ENCODE measurements at places on chromosomes 3 and 15.

GRCh38 chr15:92111751-92112150, 258.2 kb downstream of the SLCO3A1 start:
- DNase-seq: peak; percentile 36

GRCh38 chr15:89067751-89068150, 20.5 kb upstream of the ABHD2 start:
- no peak for DNase-seq

GRCh38 chr15:52086011-52086786, 26.4 kb downstream of the BCL2L10 start:
- DNase-seq: no peak

GRCh38 chr3:64575211-64575844, 112.5 kb downstream of the ADAMTS9 start:
- DNase-seq: peak; percentile 25

DNA sequence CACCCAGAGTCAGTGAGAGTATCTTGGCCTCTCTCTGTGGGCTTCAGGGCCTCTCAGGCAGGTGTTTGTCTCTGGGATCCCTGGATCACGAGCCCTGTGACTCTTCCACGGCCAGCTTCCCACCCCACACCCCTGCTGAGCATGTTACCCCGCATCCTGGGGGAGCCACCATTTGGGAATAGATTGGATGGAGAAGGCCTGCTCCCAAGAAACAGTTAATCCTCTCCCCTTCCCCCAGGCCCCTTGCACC, 15.5 kb upstream of the SRP14 start:
- no peak for DNase-seq

GRCh38 chr3:155370764-155371503, 77.5 kb upstream of the STRIT1 start:
- no peak for DNase-seq

DNA sequence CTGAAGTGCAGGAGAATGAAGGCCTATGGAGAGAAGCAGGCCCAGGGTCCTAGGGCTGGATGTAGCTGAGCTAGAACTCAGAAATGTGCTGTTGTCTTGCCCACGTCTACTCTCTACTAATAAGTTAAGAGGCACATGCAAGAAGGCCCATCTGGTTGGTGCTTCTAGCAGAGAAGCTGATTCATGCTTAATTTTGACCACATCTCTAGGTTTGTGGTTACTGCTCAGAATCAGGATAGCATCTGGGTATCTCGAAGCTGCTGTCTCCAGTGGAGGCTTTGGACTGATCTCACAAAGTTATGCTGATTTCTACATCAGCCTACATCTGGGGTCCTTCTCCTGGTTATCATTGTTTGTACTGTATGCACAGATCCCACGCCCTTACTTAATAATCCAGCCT, 87.3 kb downstream of the CACNA1D start:
- DNase-seq: peak; percentile 48

GRCh38 chr3:139564294-139564861, 24.8 kb upstream of the RBP1 start:
- no peak for DNase-seq

DNA sequence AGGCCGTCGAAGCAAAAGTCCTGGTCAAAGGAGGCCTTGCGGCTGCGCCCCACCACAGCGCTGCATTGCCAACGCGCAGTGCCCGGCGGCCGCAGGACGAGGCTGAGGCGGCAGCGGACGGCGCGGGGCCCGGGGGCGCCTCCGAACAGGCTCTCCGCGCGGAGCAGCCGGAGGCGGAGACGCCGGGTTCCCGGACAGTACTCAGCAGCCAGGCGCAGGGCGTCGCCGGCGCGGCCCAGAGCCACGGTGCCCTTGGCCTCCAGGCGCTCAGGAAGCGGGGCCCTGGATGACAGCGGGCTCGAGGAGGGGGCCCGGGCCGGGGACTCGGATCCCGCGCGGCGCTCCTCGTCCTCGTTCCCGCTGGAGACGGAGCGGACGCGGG, 1.1 kb downstream of the C2CD4B start:
- no peak for DNase-seq
